Caki2 (cell line): ENCODE measurements at places on chromosomes 1 and 21. TPM values are rescaled to one million over a fixed set of nuclear protein-coding genes. Genes with fewer than 3 reads are reported as not detected.
A peak's percentile ranks its signal among the peaks of the same experiment; 100 is the strongest.

DNA sequence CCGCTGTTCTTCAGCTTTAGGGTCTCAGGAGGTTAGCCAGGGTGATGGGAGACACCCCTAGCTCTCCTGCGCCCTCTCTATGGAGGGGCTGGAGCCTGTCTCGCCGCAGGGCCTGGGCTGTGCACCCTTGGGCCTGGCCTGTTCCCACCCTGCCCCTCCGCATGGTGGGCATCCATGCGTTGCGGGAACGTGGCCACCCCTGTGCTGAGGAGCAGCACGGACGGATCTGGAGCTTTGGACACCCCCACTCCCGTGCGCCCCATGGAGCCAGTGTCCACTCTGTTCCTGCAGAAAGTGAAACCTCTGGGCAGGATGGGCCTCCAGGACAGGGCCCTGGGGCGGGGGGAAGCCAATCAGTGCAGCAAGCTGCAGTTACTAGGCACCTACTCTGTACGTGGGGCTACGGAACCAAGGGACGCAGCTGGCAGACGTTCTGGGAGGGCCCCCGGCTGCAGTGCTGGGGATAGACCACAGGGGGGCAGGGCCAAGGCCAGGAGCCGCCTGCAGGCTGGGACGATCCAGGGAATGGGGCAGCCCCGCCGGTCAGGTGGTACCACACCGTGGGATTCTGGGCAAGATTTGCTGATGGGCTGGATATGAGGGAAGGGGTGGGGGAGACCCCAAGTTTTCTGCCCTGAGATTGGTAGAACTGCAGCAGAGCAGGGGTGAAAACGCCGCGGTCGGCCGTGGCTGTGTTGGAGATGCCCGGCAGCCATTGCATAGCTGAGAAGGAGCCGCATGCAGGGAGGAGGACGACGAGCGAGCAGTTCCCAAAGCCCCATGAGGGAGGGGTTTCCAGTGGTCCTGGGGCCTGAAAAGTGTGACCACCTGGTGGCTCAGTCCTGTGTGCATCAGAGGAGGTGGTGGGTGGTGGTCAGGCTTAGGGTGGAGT lies 43.3 kb downstream of the TP73 start:
- DNase-seq, result no peak

DNA sequence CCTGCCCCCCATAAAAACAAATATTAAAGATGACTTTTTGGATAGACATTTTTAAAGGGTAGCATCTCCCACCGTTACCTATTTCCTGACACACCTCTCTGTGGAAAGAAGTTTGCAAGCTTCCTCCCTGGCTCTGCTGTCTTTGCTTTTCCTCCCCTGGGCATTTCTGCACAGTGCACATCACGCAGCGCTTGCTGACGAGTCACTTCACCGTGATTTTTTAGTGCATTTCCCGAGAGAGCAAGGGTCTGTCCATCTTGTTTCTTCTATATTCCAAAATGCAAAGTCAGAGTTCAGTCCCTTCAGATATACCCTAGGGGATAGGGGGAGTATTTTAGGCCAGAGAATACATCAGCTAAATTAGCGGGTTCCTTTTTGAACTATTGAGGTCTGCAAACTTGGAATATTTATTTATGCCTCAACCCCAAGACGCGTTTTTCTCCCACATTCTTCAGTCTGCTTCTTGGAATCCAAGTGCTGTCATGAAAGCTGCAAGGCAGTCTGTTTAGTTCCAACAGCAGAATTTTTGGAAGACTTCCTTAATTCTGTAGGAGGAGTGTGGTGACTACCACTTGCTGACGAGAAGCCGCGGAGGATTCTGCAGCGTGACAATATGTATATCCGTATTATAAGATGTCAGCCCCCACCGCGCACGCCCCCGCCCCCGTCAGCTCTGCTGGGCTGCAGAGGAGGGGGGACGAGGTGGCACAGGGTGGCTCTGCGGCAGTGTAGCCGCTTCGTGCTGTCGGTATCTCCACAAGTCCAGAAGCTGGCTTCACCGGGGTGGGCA lies 22.4 kb downstream of the SMYD2 start:
- no peak for DNase-seq

Gene AJAP1
- total RNA-seq, result 6.5 and 19.3 TPM in 2 replicates

DNA sequence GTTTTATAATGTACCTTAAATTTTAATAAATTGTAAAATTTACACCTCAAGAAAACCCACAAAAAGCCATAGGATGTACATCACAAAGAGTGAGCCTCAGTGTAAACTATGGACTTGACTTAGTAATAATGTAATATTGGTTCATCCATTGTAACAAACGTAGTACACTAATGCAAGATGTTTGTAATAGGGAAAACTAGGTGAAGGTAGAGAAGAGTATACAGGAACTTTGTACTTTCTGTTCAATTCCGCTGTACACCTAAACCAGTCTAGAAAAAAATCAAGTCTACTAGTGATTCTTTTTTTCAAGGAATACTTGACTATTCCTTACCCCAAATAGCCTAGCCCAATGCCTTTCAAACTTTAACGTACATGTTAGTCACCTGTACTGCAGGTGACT lies 222.3 kb upstream of the FGGY start:
- DNase-seq, result no peak

DNA sequence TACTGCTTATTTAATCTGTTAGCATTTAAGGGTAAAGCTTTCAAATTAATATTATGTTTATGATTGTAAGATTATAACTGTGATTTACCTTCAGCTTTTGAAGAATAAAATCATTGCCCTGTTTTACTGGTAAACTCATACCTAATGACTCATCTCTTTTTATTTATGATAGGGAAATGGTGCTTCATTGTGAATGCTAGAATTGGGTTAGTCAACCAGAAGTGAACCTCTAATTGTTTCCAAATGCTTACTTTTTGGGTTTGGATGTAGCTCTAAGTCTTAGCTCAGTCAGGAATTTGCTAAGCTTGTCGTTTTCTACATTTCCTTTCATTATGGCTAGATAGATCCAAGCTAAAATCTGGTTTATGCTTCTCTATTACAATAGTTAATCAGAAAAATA lies 59.4 kb downstream of the SLC30A7 start:
- DNase-seq, result no peak

DNA sequence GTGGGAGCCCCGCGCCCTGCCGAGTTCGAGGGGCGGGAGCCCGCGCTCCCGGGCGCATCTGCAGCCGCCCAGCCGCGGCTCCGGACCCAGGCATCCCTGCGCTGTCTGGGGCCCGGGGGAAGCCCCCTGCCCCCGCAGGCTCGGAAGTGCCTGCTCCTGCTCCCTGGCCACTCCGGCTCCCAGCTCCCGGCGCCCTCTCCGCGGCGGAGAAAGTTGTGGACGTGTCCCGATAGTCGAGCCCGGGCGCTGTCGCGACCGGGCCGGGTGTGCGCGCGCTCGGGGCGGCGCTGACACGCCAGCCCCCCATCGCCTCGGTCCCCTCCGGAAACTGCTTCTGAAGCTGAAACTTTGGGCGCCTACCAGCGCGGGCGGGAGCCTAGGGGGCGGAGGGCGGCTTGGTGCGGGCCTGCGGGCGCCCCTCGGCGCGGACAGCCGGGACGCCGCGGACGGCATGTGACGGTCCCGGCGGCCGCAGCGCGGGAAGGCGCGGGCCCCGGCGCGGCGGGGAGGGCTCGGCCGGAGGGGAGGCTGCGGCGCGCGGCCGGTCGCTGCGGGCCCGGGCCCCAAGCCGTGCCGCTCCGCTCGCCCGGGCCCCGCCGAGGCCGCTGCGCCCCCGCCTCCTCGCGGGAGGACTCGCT lies 515 bp downstream of the MAN1C1 start:
- DNase-seq, result no peak

Gene TMEM35B
- total RNA-seq, result 55.9 and 57.6 TPM in 2 replicates

Gene CASQ2
- not detected in 2 replicates for total RNA-seq

Gene CD1D
- total RNA-seq, result 0.06 and 0.07 TPM in 2 replicates

Gene UTS2
- total RNA-seq, result not detected in 2 replicates

- no peak for DNase-seq
Observed at GRCh38 chr1:24639881-24640280, 3.2 kb upstream of the SRRM1 start.

DNA sequence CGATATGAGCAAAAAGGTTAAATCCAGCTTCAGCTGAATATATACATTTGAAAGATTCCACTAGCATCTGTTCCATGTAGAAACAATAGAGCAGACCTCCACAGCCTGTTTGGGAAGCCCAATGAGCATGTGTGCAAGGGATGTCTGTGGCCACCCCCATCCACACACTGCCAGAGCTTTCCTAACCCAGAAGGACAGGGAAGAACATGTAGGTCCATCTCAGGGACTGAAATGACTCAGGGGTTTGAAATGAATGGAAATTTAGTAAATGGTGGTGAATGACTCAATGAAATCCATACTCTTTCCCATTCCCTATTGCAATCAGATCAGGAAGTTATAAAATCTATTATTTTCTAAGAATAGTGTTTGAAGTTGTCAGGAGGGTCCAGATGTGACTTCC lies 397.2 kb downstream of the DUSP10 start:
- DNase-seq, result no peak

- no peak for DNase-seq
Observed at GRCh38 chr1:48784301-48784700, 7.6 kb upstream of the BEND5 start.

- DNase-seq, result no peak
Observed at GRCh38 chr1:91527266-91527765, 26.7 kb downstream of the CDC7 start.

DNA sequence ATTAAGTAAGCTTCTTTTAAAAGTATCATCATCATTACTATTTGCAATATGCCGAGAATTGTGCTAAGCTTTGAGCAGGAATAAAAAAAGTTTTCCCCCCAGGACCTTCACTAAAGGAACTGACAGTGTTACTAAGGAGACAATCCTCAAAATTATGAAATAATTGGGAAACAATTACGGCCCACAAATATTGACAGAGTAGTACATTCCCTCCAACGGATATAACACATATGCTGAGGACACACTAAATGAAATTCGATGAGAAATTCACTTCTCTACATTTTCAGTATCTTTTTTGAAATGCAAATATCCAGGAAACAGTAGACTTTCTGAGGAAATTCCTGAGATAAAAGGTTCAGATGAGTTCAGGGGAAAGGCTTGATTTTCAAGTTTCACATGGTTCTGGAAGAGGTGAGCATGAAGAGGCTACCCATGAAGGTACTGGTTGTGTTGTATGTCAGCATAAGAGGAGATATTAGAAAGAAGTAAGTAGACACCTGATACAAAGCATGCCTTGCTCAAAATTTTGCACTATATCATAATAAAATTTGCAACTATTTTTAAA lies 171.2 kb upstream of the NR5A2 start:
- no peak for DNase-seq

Gene S100A8
- not detected in 2 replicates for total RNA-seq

- no peak for DNase-seq
Observed at GRCh38 chr1:243528459-243529121, 272.7 kb downstream of the SDCCAG8 start.

- DNase-seq, result peak; percentile 99
Observed at GRCh38 chr1:202018468-202019234, 8.3 kb downstream of the ELF3 start.

GRCh38 chr1:206657751-206658150 lies 22.4 kb downstream of the DYRK3 start:
- no peak for DNase-seq

Gene PSEN2
- total RNA-seq, result 52.1 and 62.3 TPM in 2 replicates

DNA sequence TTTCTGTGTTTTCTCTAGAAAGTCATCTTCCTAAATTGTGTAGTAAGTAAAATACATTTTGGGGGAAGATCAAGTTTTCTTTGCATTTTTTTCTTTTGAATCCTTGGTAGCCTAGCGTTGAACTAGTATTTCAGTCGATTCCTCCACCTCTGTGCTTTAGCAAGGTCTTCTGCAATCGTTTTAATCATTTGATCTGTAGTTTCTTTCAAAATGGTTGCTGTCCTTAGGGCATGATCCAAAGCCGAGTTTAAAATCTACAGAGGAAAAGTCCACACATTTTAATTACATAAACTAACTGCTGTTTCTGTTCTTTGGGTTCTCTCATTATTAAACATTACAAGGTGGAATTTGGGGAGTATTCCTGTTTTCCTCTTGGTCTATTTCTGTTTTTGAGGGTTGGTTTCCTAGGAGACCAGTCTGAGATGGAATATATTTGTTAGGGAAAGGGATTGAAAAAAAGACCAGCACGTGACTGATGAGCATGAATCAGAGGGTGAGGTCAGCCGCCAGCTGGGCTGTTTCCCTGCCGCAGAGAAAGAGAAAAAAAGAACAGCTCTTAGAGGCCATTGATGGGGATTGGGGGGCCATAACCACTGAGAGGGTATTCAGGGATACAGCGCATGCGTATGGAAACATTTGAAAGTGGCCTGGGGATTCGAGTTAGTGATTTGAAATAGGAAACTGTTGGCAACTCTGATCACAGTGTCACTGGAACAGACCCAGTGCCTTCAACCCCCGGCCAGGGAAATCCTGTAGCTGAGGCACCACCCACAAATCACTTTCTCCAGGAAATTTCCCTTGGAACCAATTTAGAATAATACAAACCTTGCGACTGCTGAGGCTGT lies 40.6 kb downstream of the AKNAD1 start:
- DNase-seq, result peak; percentile 72

Gene C1orf115
- total RNA-seq, result 11.2 and 22.0 TPM in 2 replicates

DNA sequence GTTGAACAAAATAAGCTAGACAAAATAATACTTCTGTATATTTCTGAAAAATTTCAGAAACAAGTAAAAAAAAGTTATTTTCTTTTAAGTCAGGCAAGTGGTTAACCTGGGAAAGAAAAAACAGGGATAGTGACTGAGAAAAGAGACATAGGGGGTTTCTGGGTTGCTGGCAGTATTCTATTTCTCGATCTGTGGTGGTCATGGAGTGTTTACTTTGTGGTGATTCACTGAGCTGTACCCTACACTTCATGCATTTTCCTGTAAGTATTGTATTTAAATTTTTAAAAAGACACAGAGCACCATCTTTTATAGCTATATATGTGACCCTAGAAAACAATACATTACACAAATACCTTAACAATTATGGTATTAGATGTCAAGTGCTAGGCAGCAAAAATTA lies 58.2 kb downstream of the ZNF644 start:
- DNase-seq, result no peak

DNA sequence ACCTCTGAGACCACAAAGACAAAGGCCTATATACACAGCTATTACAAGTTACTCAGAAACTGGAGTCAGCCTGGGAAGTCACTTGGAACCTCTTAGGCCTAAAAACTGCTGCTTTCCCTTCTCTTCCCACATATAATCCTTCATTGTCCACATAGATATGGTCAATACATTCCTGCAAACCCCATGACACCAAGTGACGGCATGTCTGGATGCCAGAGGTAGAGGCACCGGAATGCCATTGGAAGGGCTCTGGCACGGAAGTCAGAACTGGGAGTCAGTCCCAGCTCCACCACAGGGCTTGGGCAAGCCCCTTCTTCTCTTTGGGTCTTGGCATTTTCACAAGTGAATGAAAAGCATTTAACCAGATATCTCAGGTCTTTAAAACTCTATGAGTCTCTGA lies 204.7 kb downstream of the MATN1 start:
- DNase-seq, result no peak

DNA sequence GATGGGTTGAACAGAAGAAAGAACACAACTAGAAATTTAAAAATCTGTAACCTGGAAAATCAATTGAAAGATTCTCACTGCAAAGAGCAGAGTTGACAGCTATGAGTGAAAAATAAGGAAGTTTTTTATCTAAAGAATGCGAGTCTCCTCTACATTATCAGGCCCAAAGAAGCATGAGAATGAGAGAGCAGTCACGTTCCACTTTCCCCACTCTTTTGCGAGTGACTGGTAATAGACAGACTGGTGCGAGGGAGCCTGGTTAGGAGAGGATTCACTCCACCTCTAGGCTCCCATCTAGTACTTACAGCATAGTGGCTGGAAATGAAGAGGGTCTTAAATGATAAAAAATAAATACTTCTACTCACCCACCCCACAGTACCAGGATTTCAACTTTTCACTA lies 52.0 kb downstream of the PRDX6 start:
- no peak for DNase-seq

GRCh38 chr1:47434051-47434842 lies 3.6 kb upstream of the FOXD2 start:
- no peak for DNase-seq

- no peak for DNase-seq
Observed at GRCh38 chr1:17061892-17062291, 8.1 kb upstream of the SDHB start.

Gene SYTL1
- 39.3 and 46.3 TPM in 2 replicates for total RNA-seq
